ENCODE measurements at places on chromosomes 7 and 10.

- DNase-seq: no peak
Measured at GRCh38 chr10:129978322-129978721, 14.2 kb upstream of the EBF3 start.

GRCh38 chr10:44936314-44936975, 23.2 kb upstream of the RASSF4 start:
- no peak for DNase-seq

GRCh38 chr7:1210321-1210978, 22.2 kb upstream of the UNCX start:
- DNase-seq: no peak

DNA sequence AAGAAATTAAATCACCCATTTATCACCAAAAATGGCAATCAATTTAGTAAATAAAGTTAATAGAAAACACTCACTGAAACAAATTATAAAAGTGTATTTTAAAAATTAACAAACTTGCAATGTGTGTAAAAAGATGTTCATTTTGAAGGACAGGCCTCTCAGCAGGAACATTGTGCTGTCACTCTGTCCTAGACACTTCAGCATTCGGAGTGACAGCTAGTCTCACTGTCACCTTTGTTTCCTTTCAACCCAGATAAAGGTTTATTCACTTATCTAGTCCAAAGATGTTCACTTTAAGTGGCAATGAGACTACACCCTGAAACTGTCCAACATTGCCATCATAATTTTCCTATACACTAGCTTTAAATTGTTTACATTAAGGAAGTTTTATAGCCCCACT, 91.9 kb upstream of the PLXDC2 start:
- DNase-seq: no peak

GRCh38 chr10:99497343-99498025, 35.3 kb upstream of the NKX2-3 start:
- DNase-seq: no peak

DNA sequence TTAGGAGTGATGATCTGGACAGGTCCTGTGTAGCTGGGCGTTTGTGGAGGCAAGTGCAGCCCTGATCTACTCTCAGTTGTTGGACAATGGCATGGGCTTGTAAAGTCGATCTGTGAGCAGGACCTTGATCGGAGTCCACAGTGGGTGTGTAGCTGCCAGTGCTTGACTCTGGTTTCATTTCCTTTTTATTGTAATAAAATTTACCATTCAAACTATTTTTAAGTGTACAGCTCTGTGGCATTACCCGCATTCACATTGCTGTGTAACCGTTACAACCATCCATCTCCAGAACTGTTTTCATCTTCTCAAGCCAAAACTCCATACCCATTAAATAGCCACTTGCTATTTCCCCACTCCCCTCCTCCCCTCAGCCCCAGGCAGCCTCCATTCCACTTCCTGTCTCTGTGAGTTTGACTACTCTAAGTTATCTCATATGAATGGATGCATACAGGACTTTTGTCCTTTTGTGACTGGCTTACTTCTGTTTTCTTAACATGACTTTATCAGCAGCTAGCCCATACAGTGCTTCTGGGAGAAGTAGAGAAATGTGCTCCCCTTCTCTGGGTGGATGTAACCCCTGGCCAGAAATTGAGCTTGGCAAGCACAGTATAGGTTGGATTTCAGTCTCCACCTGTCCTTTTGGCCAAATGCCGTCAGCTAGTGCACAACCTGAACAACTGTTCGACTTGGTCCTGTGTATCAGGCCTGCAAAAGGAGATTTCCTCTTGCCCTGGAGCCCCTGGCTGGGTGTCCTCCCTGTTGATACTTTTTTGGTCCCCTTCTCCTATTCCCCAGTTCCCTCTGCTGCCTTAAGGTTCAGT, 180.0 kb downstream of the LRMDA start:
- DNase-seq: no peak

DNA sequence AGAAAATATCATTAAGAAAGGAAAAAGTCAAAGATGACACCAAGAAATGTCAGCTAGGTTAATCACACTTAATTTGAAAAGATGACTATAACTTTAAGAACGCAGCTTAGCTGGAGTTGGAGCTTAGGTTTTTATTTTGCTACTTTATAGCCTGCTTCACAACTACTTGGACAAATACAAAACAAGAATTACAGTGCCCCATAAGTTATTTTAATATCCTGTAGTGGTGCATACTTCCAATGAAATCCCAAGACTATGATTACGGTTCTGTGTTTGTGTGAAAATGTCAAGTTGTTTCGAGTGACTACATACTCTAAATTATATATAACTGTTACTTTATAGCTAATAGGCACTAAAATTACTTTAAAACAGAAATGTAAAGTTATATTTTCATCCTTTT, 244.6 kb upstream of the MGMT start:
- no peak for DNase-seq

DNA sequence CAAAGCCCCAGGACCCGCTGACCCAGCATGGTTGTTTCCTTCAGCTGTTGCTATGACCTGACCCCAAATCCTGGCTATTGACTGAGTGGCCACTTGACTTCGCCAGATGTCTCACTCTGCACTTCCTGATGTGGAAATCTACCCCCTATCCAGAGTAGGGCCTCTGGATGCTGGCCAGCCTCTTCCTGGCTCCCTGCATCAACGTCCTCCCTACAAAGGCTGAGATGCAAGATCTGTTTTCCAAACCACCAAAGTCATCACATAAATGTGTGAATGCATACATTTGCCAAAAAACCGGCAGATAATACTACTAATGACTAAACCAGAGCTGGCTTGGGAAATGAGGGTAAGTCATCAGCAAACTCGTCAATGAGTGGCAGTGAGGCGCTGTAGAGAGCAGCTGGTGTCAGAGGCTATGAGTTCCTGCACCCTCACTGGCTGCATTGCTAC, 70.4 kb downstream of the PYROXD2 start:
- peak; percentile 92 for DNase-seq

All from astrocyte (in vitro differentiated cells and primary cell).